Omental fat pad (tissue), 4 donors: ENCODE measurements at places on chromosomes 5 and 9.

DNA sequence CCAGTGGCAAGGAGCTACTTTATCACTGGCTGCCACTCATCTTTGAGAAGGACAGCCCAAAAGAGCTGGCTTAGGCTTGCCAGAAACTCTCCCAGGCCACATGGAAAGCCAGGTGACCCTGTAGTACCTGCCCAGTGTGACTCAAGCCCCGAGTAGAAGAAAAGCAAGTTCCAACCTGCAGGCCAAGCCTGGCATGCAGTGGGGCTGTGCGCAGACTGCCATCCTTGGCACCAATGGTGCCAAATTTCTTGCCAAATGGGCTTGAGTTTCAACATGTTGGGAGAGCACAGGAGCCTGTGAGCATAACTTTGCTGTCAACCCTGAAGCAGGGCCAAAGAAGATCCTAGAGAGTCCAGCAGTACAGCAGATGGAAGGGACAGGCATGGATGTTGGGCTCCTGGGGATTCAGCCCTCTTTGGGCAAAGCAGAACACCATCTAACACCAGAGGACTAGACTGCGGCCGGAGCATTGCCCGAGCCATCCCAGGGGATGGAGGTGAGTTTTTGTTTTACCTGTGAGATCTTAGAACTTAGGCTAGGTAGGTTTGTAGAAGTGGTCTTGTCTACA is 27.3 kb upstream of the SHB start:
- DNase-seq = no peak

DNA sequence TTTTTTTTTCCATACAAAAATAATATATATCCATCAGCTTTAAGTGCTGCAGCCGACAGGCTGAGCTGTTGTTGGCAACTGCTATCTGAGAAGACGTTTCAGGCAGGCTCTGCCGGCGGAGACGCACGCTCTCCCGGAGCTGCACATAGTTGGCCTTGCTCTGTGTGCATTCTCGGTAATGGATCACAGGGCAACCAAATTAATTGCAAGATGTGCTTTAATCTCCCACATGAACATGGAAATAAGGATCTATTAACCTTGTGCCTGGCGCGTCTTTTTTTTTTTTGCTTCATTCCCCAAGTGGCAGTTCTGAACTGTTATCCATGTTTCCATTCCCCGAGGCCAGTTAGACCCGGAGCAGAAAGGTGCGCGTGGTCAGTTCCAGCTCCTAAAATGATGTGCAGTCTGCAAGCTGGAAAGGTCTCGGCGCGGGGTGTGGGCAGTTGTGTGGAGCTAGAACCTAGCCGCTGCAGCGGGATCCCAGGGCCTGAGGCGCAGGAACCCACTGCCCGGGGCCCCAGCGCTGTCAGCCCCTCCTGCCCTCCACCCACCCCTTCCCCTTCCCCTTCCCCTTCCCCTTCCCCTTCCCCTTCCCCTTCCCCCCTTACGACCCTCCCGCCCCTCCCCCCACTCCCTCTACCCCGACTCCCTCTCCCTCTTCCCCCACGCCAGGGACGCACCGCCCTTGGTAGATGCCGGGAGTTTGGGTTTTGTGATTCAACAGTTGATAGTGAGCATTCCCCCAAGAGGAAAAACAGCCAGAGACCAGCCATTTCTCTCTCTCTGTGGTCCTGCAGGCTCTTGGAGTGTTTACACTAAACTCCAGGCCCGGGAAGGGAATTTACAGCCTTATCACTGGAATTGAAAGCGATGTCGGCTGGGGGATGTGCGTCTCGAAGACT is 137.8 kb downstream of the CEP120 start:
- DNase-seq = no peak

GRCh38 chr5:82521431-82522051 is 243.4 kb upstream of the RPS23 start:
- DNase-seq = no peak

GRCh38 chr5:181261320-181262049 is 542 bp upstream of the TRIM52 start:
- DNase-seq = no peak

DNA sequence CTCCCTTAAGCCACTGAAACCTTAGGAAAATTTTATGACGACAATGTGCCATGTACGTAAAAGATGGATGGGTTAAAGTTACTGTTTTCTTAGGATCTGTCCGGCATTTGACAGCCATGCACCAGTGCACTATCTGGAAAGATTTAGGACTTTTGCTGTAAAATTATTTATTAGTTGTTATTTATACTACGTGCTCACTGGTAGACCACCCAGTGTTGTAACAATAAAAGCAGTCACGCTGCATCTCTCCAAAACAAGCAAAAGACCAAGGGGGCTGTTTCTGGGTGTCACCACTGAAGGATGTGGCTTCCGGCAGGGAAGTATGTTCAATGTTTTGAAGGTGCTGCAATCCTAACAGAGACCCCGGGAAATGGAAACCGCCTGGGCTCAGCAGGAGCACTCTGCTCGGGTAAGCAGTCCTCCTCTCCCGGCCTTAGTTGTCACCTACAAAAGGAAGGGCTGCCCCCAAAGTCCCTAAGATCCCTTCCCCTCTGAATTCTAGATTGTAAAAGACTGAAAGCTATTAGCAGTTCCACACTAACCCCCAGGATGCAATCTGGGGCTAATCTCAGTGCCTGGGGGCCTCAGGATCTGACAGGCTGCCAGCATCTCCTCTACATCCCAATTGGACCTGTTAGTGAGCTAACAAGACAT is 38.6 kb downstream of the SAXO1 start:
- DNase-seq = no peak

DNA sequence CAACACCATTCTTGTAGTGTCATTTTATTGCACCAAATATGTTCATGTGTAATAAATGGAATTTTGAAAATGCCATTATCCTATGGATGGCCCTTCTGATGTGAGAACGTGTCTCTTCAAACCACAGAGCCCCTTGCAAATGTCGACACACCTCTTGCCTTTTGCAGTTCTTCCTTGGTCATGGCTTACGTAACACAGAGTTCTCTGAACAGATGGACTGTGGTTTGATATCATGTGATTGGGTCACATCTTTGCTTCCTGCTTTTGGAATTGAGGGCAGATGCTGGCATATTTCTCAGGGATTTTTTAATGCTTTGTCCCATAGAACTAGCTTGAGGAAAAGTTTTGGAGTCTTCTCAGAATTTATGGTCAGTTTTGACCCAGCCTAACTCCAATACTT is 4.6 kb downstream of the TGFBR1 start:
- no peak for DNase-seq

DNA sequence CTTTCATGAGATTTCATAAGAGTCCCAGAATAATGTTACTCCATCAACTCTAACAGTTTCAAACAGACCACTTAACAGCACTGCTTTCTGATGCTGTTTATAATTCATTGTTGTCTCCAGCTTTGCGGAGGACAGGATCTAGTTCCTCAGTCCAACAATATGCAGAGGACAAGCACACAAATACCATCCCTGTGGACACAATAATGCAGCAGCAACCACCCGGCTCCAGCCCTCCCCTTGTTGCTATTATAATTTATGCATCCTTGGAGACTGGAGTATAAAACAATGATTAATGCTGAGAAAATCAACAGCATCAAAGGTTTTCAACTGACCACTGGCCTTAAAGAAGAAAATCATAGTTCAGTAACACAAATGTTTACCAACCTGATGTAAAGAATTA is 108.3 kb downstream of the DENND1A start:
- DNase-seq = no peak

- no peak for DNase-seq
Observed at GRCh38 chr5:123120197-123120596, 31.2 kb downstream of the PRDM6 start.

DNA sequence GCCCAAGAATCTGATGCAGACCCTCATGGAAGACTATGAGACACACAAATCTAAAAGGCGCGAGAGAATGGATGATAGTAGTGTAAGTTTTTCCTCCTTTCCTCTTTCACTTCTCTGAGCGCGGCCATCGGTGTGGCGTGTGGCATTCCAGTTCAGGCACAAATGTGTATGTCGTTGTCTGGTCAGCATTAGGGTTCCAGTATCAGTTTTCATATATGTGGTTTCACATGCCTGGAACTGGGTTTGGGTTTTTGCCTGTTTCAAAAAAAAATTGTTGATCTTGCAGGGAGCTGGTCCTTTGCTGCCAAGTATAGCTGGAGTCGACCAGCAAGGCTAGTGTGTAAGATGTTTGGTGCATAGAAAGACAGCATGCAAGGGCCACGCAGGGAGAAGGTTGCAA is 51.5 kb downstream of the C9orf152 start:
- DNase-seq = no peak
